ENCODE measurements at places on chromosomes 7 and 10. TPM values are rescaled to one million over a fixed set of nuclear protein-coding genes. Genes with fewer than 3 reads are reported as not detected.

NEURL1 gene
- total RNA-seq, result not detected

NPSR1 gene
- not detected for total RNA-seq

HOXA10 gene
- total RNA-seq, result not detected

ELAPOR2 gene
- 10.3 TPM for total RNA-seq

- H3K4me3 ChIP-seq, result no peak overlapping the region
- no peak overlapping the region for H3K27ac ChIP-seq
- H3K36me3 ChIP-seq, result no peaks in the 10 kb centered on the region
- no peaks in the 10 kb centered on the region for H3K4me1 ChIP-seq
These were observed 253.6 kb downstream of the KCNMA1 start for GRCh38 chr10:77383861-77384553.

DNA sequence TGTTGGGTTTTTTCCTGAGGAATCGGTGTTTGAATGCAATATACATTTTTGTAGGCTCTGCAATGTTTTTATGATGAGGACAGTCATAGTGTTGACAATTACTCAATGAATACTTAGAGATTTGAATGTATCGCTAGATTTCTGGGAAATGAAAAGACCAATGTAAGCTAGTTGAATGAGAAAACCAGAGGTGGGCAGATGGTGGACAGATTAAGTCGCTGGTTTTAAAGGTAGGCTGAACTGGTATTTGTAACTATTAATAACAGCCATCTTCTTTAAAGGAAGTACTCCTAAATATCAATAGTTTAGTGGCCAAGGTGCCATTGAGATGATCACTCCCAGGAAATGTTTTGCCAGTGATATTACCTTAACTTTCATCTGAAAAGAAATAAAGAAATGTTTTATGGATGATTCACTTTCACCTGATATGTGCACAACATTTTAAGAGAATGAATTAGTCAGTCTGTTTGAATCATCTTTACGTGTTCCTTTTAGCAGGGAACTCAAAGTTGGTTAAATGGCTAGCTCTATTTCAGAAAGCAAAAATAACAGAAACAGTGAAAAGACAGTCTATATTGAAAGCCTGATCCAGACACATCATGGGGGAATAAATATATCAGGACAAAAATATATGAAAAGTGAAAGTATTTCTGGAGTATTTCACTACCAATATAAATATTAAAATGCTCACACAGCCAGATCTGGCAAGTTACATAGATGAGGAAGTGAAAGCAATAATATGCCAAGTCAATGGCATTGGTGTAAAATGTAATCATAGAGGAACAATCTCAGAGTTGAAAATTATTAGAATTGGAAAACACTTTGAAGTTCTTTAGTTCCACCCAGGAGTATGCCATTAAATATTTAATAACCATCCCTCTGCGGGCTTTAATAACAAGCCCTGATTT lies 20.7 kb downstream of the MET start:
- no peak overlapping the region for H3K27ac ChIP-seq
- H3K27me3 ChIP-seq, result no peaks in the 10 kb centered on the region
- peaks cover 17% of the 10 kb centered on the region for H3K4me1 ChIP-seq
- H3K4me3 ChIP-seq, result no peak overlapping the region
- DNase-seq, result no peak

GRCh38 chr10:88254091-88254490 lies 329.0 kb downstream of the RNLS start:
- no peaks in the 10 kb centered on the region for H3K36me3 ChIP-seq
- no peak overlapping the region for H3K27ac ChIP-seq
- DNase-seq, result no peak
- H3K4me3 ChIP-seq, result no peak overlapping the region

DNA sequence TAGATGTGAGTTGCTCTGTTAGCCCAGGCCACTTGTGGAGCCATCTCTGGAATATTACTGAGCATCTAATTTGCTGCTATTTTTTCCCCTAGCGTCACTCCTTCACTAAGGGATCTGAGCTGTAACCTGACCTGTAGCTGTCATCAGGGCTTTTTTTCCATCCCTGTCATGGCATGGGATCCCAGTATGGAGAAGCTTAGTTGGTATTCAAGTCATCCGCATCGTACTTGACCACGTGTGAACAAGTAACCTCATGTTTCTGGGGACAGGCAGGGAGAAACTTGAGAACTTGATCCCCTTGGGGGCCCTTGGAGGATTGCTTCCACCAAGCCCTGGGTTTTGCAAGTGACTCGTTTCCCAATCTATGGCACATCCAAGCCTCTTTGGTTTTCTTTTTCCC lies 474.4 kb upstream of the GALNT17 start:
- H3K4me1 ChIP-seq, result no peaks in the 10 kb centered on the region
- H3K27me3 ChIP-seq, result no peaks in the 10 kb centered on the region
- no peak for DNase-seq
- no peak overlapping the region for H3K4me3 ChIP-seq

- H3K36me3 ChIP-seq, result no peaks in the 10 kb centered on the region
- H3K4me1 ChIP-seq, result peaks cover 41% of the 10 kb centered on the region
- H3K27ac ChIP-seq, result no peak overlapping the region
- DNase-seq, result no peak
- H3K27me3 ChIP-seq, result no peaks in the 10 kb centered on the region
These were observed 76.2 kb upstream of the KIF5B start for GRCh38 chr10:32132357-32132946.

GRCh38 chr7:151930695-151931094 lies 25.6 kb upstream of the GALNTL5 start:
- no peak overlapping the region for H3K27ac ChIP-seq
- DNase-seq, result no peak
- no peaks in the 10 kb centered on the region for H3K27me3 ChIP-seq
- no peaks in the 10 kb centered on the region for H3K4me1 ChIP-seq

DNA sequence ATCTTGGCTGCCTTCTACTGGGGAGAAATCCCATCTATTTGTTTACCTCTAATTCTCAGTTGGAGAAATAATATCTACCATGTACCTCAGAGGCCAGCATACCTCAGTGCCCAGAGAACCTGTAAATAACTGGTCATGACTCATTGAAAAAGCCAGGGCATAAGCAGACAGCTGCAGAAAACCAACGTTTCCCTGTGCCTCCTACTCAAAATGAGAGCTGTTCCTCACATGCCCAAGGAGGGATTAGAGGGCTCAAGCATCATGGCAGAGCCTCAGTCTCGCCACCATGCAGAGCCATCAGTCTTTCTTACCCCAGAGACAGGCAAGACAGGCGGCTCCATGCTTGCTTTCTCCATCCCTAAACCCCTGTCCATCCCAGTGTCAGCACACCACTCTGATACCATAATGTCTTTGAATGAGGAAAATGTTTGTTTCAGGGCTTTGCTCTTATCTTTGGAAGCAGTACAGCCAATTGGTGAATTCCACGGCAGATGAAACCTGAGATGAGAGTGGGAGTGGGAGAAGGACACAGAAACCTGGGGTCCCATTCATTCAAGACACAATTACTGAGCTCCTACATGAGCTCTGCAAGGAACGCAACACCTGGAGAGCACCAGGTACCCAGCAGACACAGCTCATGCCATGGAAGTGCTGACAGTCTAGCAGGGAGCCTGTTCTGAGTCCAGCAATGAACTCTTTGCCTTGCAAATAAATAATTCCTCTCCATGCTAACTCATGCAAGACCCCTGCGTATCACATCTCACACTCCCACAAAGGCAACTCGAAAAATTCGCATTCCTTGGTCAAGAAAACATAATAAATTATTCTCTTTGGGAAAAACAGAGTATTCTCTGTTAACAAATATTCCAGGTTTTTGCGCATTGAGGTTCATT lies 21.1 kb downstream of the PON1 start:
- no peak overlapping the region for H3K4me3 ChIP-seq
- H3K27ac ChIP-seq, result no peak overlapping the region
- no peaks in the 10 kb centered on the region for H3K27me3 ChIP-seq

GRCh38 chr10:84336406-84337090 lies 8.2 kb downstream of the CCSER2 start:
- no peak overlapping the region for H3K4me3 ChIP-seq
- DNase-seq, result no peak
- peaks cover 26% of the 10 kb centered on the region for H3K4me1 ChIP-seq

DNA sequence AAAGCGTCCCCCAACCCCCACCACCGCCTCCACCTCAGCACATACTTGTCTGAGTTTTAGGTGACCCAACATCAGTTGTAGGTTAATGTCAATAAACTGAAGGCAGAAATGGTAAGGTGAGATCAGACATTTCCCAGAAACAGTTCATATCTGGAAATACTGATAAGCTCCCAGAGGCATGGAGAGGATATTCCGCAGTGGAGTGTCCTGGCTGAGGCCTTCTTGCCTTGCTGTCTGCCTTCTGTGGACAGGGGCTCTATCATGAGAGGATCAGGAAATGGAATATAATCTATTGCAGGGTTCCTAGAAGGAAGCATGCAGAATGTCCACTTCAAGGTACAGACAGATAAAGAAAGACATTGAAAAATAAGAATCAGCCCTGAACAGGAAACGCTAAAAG lies 473.3 kb upstream of the MKI67 start:
- H3K4me3 ChIP-seq, result no peak overlapping the region
- DNase-seq, result no peak
- H3K27ac ChIP-seq, result no peak overlapping the region
- no peaks in the 10 kb centered on the region for H3K36me3 ChIP-seq

DNA sequence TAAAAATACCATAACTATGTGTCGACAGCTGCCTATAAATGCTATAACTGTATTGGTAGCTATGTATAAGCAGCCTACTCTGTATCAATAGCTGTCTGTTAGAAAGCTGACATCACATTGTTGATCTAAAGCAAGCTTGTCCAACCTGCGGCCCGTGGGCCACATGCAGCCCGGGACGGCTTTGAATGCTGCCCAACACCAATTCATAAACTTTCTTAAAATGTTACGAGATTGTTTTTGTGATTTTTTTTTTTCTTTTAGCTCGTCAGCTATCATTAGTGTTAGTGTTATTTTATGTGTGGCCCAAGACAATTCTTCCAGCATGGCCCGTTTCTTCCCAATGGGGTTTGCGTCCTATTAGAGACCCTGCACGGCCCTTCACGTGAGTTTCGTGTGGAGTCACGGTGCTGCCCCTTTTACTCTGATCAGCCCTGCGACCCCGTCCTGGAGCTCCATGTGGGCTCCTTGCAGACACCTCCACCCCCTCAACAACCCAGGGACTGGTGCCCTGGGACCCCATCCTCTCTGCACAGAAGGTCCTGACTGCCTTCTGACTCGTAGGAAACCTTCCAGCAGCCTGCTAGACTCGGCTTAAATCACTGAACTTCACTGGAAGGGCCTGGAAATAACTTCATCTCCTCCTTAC lies 4.5 kb upstream of the PRKAR1B start:
- peaks cover 7% of the 10 kb centered on the region for H3K36me3 ChIP-seq
- H3K27me3 ChIP-seq, result no peaks in the 10 kb centered on the region
- H3K4me3 ChIP-seq, result no peak overlapping the region
- H3K4me1 ChIP-seq, result peaks cover 61% of the 10 kb centered on the region

DNA sequence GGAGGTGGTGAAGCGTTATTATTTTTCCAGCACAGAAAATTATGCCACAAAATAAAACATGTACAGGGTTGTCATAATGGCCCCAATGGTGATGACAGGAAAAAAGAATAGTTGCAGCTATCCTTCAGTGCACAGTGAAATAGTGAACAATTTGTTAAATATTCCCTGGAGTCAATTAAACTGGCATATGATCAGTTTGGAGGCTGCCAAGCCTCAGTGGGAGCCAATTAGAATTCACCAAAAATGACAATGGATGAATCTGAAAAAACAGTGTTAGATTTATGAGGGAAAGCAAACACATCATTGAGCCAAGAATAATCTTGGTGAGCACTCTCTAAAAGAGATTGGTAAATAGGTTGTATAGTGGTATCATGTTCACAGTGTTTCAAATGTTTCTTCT lies 146.3 kb downstream of the OTUD1 start:
- no peaks in the 10 kb centered on the region for H3K4me1 ChIP-seq
- H3K27me3 ChIP-seq, result no peaks in the 10 kb centered on the region
- no peak overlapping the region for H3K27ac ChIP-seq
- no peaks in the 10 kb centered on the region for H3K36me3 ChIP-seq

DNA sequence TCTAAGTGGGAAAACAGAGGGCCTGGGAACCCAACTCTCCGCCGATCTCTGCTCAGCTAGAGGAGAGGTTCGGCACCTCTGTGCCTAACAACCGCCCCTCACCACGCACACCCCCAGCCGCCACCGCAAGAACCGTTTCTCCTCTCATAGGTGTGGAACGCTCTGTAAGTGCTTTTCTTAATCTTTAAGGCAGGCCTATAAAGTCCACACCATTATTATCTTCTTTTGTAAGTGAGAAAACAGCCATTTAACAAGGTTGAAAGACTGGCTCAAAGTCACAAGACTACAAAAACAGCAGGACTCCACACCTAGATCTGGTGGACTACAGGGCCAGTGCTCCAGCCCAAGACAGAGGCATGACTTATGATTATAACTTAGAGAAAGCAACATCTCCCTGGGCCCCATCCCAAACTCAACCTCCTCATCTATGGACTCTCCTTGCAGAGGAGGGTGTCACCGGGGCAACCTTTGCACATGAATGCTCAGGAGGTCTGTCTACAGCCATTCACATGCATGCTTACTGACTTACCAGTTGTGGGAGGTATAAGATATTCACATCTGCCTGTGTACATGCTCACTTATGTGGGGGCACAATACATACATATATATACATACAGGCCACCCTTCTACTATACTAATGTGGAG lies 7.9 kb upstream of the NKX2-3 start:
- no peak overlapping the region for H3K27ac ChIP-seq
- no peak for DNase-seq
- H3K36me3 ChIP-seq, result no peaks in the 10 kb centered on the region
- peaks cover 39% of the 10 kb centered on the region for H3K4me1 ChIP-seq

DNA sequence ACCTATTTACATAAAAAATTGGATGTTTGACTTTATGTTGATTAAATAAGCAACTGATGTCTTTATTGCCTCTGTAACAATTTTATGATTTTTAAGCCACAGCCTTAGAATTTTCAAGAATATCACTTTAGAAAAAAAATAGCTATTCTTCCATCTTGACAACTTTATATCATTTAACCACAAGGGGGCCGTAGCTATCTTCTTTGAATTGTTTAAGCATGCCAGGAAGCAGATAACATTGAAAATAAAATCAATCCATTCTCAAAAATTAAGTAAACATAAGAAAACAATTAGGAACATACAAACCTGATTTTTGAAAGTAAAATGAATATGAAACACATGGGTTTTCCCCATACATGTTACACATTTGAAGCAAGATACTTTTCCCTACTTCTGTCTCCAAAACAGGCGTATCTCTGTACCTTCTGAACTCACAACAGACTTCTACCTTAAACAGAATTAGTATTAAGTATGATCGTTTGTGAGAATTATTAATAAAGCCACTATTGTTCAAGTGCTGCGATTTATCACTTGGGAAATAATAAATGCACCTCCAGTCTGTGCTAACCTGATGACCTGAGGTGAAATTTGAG lies 209.0 kb downstream of the CACNA2D1 start:
- H3K27ac ChIP-seq, result no peak overlapping the region
- H3K4me3 ChIP-seq, result no peak overlapping the region
- H3K4me1 ChIP-seq, result no peaks in the 10 kb centered on the region
- H3K27me3 ChIP-seq, result no peaks in the 10 kb centered on the region
- peak; percentile 16 for DNase-seq

- H3K4me3 ChIP-seq, result no peak overlapping the region
- H3K36me3 ChIP-seq, result no peaks in the 10 kb centered on the region
- H3K27me3 ChIP-seq, result peaks cover 21% of the 10 kb centered on the region
These were observed 25.5 kb upstream of the INMT start for GRCh38 chr7:30726296-30727006.

GRCh38 chr10:64174666-64175255 lies 653.6 kb downstream of the REEP3 start:
- H3K36me3 ChIP-seq, result no peaks in the 10 kb centered on the region
- H3K27me3 ChIP-seq, result no peaks in the 10 kb centered on the region
- no peak for DNase-seq
- H3K4me3 ChIP-seq, result no peak overlapping the region
- H3K27ac ChIP-seq, result no peak overlapping the region
- H3K4me1 ChIP-seq, result no peaks in the 10 kb centered on the region
